ENCODE measurements at places on chromosomes 3 and 15.

GRCh38 chr15:68830141-68830785 is 9.6 kb upstream of the ANP32A start:
- DNase-seq = no peak

- no peak for DNase-seq
Observed at GRCh38 chr3:18344306-18345014, 80.7 kb downstream of the SATB1 start.

GRCh38 chr3:184291044-184291737 is 7.8 kb upstream of the PSMD2 start:
- no peak for DNase-seq

DNA sequence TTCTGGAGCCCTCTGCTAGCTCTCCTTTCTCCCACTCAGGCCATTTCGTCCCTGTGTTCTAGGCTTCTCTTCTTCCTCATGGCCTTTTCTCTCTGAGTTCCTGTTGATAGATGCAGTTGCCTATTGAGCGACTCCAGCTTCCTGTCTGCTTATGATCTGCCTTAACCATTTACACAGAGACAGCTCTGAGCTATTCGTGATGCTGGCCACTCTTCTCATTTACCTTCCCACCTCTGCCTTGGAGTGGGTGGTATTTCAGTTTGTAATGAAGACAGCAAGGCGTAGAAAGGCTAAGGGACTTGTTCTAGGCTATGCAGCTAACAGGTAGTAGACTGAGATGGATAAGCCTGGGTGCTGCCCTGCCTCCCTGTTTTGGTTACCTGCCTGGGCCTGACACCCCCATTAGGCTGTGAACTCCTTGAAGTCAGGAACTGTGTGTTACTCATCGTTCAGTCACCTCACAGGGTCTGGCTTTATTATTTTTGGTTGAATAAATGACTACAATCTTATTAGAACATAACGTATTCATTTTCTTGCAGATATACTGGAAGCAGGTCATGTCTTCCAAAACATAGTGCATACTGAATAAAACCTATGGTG is 12.6 kb upstream of the ZBTB47 start:
- DNase-seq = no peak

GRCh38 chr15:77599899-77600298 is 32.8 kb downstream of the LINGO1 start:
- DNase-seq = no peak

DNA sequence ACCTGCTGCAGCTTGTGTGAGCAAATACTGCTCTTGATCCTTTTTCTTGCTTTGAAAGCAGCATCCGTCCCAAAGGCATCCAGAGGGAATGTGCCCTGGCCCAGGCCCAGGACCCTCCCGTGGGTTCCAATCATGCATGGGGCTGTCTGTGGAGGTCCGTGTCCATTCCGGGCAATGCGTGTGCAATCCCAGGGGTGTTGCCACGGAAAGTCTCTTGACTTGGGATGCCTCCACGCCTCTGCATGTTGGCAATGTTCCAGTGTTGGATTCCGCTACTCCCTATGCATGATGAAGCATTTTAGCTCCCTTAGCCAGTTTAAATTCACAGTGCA is 105.7 kb downstream of the SNRPN start:
- DNase-seq = no peak

- DNase-seq = no peak
Observed at GRCh38 chr3:3817865-3818264, 18.6 kb downstream of the LRRN1 start.

GRCh38 chr15:45644437-45644836 is 9.6 kb downstream of the SQOR start:
- no peak for DNase-seq

GRCh38 chr3:84978843-84979242 is 20.1 kb downstream of the CADM2 start:
- DNase-seq = no peak

GRCh38 chr15:69606144-69606543 is 153.5 kb downstream of the RPLP1 start:
- no peak for DNase-seq

DNA sequence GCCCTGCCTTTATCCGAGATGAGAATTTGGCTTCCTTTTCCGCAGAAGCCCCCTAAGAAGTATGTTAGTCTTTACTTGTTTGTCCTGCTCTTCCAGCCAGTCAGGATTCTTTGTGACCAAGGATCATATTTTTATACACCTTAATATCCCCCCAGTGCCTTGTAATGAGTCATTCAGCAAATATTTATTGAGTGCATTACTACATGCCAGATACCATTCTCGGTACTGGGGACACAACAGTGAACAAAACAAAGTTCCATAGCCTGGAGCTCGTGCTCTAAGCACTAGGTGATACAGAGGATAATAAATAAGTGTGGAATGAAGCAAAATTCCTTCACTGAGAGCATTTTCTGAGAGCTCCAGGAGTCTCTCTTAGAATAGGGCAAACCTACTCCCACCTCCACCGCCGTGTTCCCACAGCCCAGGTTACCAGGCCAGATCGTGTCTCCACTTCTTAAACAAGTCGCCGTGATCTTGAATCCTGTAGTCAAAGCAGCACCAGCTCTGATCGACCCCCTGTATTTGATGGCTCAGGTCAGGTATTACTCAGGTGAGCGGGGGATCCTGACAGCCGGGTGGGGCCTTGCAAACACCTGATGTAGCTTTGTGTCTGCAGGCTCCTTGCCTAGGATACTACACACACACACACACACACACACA is 18.5 kb downstream of the TTC21A start:
- no peak for DNase-seq

Data from SK-N-MC (cell line).